Activated CD4-positive, alpha-beta T cell treated with anti-CD3 and anti-CD28 coated beads for 36 hours (primary cell): ENCODE measurements at places on chromosomes 5 and 9.

DNA sequence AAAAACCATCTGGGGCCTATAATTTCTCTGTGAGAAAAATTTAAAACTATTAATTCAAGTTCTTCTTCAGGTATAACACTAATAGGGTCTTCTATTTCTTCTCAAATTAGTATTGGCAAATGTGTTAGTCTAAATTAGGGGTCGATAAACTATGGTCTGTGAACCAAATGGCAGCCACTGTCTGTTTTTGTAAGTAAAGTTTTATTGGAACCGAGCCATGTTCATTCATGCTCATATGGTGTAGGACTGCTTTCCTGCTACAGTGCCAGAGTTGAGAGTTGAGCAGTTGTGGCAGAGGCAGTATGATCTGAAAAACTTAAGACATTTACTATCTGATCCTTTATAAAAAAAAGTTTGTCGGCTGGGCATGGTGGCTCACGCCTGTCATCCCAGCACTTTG lies 29.1 kb downstream of the SEC61B start:
- no peak for DNase-seq
- no peak overlapping the region for H3K27ac ChIP-seq
- H3K4me3 ChIP-seq: no peak overlapping the region
- H3K27me3 ChIP-seq: peaks cover 5% of the 10 kb centered on the region

DNA sequence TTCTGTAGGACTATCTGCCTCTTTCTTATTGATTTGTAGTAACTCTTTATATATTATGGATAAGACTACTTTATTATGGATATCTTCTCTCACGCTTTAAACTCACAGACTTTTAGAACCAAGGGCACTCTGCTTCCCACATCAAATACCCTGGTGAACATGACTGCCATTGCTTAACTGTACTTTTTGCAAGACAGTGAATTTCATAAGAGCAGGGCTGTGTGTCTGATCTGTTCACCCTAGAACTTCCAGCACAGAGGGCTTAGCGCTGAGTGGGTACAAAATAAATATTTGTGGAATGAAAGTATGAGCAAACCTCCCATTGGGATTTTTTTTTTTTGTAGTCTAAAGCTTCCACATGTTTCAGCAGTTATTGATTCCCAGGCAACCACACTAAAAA lies 84.8 kb downstream of the CFAP77 start:
- H3K27me3 ChIP-seq: peaks cover 26% of the 10 kb centered on the region
- H3K4me1 ChIP-seq: no peaks in the 10 kb centered on the region
- no peak for DNase-seq
- no peaks in the 10 kb centered on the region for H3K36me3 ChIP-seq

DNA sequence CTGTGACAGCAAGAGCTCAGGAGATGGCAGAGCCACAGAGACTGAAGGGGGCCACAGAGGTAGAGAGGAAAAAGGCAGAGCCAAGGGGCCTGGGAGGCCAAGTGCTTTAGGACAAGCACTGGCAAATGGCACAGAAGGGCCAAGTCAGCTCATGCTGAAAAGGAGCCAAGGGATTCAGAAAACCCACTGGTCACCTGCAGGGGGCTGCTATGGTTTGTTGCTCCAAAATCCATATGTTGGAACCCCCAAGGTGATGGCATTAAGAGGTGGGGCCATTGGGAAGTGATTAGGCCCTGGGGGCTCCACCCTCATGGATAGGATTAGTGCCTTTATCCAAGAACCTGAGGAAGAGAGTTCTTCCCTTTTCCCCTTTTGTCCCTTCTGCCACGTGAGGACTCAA lies 165.4 kb downstream of the ARSB start:
- peaks cover 2% of the 10 kb centered on the region for H3K36me3 ChIP-seq
- H3K4me1 ChIP-seq: no peaks in the 10 kb centered on the region
- no peaks in the 10 kb centered on the region for H3K27me3 ChIP-seq
- H3K27ac ChIP-seq: no peak overlapping the region

DNA sequence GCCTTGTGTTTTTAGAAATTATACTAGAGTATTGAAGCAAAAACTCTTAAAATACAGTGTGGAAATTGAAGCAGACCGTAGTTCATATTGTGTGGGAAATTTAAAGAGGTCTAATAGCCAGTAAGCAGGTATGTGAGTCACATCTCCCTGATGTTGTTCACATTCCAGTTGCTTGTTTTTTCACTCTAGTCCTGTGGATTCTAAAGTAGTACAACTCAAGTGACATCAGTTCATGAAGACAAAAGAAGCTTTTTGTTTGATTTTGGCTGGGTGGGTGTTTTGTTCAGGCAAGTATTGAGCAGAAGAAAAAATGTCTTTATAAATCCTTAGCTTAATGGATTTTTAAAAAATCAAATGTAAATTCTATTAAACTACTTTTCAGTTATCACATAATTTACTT lies 216.2 kb downstream of the MAN2A1 start:
- H3K27me3 ChIP-seq: no peaks in the 10 kb centered on the region
- no peaks in the 10 kb centered on the region for H3K4me1 ChIP-seq
- no peak overlapping the region for H3K4me3 ChIP-seq
- H3K27ac ChIP-seq: no peak overlapping the region

DNA sequence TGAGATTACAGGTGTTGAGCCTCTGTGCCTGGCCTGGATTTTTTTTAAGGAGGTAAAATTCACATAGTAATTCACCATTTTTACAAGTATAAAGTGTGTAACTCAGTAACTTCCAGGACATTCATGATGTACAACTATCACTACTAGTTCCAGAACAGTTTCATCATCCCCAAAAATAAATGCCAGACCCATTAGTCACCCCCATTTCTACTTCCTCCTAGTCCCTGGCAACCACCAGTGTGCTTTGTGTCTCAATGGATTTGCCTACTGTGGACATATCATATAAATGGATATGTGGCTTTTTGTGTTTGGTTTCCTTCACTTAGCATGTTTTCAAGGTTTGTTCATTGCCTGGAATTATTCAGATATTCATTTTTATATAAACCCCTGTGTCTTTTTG lies 72.5 kb upstream of the PANK3 start:
- peaks cover 5% of the 10 kb centered on the region for H3K27me3 ChIP-seq
- H3K4me3 ChIP-seq: no peak overlapping the region
- DNase-seq: no peak
- H3K27ac ChIP-seq: no peak overlapping the region
- peaks cover 2% of the 10 kb centered on the region for H3K4me1 ChIP-seq

DNA sequence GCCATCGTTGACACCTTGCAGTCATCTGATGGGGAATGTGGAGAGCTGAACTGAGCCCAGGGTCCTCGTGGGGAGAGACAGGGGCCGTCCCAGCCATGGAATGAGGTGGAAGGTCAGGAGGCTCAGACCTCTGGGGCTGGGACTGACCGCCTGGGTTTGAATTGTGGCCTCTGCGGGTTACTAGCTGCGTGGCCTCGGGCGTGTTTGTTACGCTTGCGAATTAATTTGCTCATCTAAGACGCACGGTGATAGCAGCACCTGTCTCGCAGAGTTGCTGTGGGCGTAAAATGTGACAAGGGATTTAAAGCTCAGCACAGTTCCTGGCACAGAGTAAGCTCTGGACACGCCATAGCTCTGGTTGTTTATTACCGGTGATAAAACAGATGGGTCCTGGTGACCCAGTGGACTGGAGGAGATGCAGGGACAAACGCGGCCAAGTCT lies 19.4 kb upstream of the DAB2IP start:
- H3K4me3 ChIP-seq: no peak overlapping the region
- H3K27me3 ChIP-seq: peaks cover 6% of the 10 kb centered on the region
- H3K36me3 ChIP-seq: no peaks in the 10 kb centered on the region
- no peak for DNase-seq
- no peak overlapping the region for H3K27ac ChIP-seq
- H3K4me1 ChIP-seq: peaks cover 4% of the 10 kb centered on the region

DNA sequence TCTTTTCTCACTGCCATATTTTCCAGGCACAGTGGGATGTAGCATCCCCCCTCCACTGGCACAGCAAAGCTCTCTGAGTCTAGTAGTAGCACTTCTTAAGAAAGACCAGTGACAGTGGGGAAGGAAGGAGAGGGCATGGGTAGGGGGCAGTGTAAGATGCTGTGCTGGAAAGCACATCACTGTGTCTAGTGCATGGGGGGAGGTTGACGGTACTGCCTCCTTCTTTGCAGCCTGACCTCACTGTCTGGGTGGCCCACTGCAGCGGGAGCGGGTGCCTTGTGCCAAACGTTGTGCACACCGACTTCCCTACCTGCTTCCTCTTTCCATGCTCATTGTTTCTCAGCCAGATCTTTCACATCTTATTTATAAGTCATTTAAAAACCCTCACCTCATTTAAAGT lies 91.8 kb downstream of the PDE8B start:
- no peak overlapping the region for H3K4me3 ChIP-seq
- no peaks in the 10 kb centered on the region for H3K36me3 ChIP-seq
- DNase-seq: no peak
- no peaks in the 10 kb centered on the region for H3K4me1 ChIP-seq
- no peak overlapping the region for H3K27ac ChIP-seq
